ENCODE measurements at places on chromosomes 12 and 14.

DNA sequence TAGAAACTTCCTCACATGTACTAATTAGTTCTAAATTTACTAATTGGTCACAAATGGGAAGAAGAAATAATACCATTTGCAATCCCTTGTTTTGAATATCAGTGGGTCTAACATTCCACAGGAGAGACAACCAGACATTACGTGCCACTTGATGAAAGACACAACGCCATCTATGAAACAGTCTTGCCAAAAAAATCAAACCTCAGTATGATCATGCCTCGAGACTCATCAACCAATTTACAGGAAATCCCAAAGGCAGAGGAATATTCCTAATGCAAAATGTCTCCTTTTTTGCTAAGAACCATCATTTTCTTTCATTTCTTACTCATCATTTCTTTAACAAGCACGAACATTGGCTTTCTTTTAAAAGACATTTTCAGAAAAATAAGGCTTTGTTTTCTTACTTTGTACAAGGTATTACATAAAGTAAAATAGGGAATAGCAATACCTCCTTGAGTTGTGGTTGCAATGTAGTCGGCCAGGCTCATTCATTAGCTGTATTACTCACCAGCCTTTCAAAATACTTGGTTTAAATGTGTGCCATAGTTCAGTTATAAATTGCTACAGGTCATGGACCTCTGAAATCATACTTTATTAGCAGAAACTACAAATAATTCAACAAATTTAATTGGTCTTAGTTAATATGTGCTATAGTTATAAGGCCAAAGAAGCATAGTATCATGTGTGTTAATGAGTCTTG is 436.2 kb upstream of the FLRT2 start:
- DNase-seq, result no peak

GRCh38 chr14:80906946-80907345 is 34.6 kb downstream of the CEP128 start:
- no peak for DNase-seq

GRCh38 chr12:11804130-11804529 is 154.7 kb downstream of the ETV6 start:
- DNase-seq, result no peak

DNA sequence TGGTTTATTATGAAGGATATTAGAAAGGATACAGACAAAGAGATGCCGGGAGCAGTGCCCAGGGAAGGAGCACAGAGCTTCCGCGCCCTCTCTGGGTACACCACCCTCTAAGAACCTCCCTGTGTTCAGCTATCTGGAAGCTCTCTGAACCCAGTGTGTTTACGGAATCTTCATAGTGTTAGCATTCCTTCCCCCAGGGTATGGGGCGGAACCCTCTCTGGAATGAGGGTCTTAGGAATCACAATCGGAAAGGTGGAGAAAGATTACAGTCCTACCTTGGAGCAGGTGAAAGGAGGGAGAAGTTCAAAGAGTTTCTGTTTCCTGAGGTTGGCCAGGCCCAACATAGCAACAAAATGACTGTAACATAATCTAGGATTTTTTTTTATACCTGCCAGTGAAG is 6.8 kb upstream of the NUDT4 start:
- no peak for DNase-seq

- DNase-seq, result no peak
Observed at GRCh38 chr12:100243137-100243536, 23.7 kb downstream of the DEPDC4 start.

- no peak for DNase-seq
Observed at GRCh38 chr14:92135269-92135668, 13.5 kb downstream of the CPSF2 start.

DNA sequence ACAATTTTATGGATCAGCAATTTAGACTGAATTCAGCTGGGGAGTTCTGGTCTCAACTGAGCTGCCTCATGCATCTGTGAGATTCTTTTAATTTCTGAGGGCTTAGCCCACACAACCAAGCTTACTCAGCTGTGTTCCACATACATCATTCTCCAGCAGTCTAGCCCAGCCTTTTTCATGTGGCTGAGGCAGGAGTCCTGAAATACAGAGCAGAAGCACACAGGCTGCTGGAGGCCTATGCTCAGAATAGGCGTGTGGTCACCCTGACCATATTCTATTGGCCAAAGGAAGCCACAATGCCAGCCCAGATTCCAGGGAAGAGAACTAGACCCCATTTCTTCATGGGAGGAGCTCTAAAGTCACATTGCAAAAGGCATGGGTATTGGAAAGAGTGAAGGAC is 72.3 kb upstream of the DHRS4 start:
- DNase-seq, result no peak

- DNase-seq, result no peak
Observed at GRCh38 chr14:70700955-70701585, 59.4 kb downstream of the TTC9 start.

DNA sequence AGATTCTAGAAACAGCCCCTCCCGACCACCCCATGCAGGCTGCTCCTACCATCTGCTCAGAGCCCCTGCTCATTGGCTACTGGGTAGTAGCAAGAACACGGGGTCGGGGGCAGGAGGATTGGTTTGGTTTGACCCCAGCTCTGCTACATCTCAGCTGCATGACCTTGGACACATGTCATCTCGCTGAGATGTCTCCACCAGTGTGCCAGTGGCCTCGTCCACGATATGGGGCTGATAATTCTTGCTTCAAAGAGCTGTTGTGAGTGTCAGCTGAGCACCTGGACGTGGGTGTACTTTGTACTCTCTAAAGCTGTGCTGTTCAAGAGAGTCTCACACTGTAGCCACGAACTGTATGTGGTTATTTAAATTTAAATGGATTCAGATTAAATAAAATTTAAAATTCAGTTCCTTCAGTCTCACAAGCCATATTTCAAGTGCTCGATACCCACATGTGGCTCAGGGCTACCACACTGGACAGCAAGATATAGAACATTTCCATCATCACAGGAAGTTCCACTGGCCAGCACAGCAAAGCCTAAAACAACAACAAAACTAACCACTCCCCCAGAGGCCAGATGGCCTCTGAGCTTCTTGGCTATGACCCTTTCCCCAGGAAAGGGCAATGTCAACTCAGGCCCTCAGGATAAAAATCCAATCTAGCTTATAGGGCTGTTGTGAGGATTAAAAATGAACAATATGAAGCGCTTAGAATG is 18.6 kb downstream of the LTBP2 start:
- DNase-seq, result no peak

- DNase-seq, result no peak
Observed at GRCh38 chr14:50113381-50114035, 2.9 kb downstream of the VCPKMT start.

DNA sequence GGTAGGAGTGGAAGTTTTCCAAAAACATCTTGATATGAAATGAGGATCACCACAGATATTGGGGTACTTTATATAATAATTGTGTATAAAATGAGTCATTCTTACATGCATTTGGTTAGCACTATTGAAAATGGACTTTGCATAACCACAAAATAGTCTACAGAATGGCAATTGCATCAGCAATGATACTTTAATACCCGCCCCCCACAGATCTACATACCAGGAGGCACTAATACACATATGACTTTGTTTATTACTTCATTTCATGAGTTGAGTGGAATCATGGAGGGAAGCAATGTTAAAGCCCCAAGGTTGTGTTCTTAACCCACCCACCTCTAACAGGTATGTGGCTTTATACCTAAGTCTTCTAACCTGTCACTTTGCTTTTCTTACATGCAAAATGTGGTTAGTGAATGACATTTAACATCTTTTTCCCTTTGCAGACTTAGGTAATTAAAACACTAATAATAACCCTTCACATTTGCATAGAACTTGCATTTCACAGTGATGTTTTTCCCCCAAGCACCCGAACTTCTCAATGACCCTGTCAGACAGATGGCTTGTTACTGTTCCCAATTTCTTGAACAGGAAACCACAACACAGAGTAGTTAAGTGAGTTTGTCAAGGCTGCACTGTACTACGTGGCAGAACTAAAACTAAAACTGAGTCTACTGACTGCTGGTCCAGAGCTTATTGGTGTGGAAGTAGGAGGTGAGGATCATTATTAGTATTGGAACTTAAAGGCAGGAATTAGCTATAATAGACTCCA is 101.9 kb downstream of the NPAS3 start:
- no peak for DNase-seq

- DNase-seq, result no peak
Observed at GRCh38 chr14:49888293-49888692, 4.6 kb upstream of the ARF6 start.

DNA sequence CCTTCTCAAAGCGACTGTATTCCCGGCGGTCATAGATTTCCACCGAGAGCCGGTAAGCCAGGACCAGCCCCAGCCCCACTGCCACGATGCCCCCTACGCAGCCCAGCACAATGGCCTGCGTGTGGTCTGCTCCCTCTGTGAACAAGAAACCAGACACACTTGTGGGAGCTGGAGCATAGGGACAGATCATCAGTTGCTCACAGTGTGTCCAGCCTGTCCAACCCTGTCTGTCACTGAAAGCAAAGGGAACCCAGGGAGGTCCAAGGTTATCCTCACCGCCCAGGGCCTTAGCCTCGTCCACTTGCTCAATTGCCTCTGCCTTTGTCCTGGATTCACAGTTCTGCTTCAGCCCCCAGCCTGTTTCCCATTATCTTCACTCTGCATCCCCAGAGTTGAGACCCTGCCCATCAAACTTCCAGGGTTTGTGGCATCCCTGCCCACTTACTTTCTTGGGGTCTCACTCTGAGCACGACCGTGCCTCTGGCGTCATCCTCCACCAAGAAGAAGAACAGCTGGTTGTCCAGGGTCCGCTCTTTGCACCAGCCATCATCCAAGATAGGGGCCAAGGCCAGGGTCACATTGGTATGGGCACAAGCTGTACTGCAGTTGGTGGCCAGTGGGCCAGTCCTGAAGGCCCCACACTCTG is 11.3 kb upstream of the CSAD start:
- no peak for DNase-seq

DNA sequence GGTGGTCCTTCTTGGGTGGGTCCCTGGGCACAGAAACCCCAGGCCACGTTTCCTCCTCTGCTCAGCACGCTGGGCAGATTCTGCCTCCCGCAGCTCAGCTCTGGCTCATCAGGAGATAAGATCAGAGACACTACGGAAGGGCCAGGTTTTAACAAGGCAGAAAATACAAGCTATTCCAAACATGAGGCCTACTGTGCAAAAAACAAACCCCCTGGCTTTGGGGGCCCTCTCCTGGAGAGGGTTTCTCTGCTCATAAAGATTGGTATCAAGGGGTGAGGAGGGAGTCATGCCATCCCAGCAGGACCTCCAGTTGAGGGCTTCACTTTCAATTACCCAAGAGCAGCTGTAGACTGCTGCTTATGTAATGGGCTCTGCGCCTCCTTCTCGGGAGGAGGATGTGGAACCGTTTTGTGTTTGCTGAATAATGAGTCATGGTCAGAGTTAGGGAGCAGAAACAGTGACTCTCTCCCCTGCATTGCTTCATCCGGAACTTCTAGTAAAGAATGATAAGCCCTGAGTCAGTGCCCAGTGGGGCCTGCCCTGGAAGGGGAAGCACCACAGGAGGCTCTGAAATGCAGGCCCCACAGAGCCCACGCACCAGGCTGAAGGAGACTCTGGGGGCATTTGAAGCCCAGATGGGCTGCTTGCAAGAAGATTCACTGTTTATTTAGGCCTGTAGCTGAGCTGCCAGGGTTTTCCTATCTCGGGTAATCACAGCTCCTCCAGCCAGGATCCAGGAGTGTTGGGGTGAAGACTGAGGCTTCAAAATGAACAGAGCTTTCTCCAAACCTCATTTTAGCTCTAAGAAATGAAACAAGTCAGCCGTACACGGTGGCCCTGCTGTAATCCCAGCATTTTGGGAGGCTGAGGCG is 79.3 kb downstream of the SSPN start:
- DNase-seq, result no peak

DNA sequence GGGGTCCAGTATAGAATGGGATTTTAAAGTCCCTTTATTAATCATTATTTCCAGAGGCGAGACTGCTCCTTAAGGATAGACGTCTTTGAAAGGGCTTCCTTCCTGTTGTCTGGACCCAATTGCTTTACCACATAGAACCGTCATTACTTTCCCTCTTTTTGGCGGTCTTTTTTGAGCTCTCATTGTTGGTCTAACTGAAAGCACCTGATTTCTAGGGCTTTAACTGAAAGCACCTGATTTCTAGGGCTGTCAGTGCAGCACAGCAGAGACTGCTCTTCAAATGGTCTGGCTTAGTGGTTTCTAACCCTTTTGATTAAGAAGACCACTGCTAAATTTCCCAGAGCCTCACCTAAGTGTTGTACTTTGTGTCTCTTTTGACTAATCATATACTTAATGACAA is 95.8 kb downstream of the PRKCH start:
- no peak for DNase-seq

- DNase-seq, result no peak
Observed at GRCh38 chr12:116087399-116087798, 190.1 kb downstream of the MED13L start.

GRCh38 chr12:38424436-38424835 is 107.9 kb downstream of the ALG10B start:
- DNase-seq, result no peak

GRCh38 chr12:116556964-116557698 is 2.0 kb upstream of the MAP1LC3B2 start:
- DNase-seq, result no peak

DNA sequence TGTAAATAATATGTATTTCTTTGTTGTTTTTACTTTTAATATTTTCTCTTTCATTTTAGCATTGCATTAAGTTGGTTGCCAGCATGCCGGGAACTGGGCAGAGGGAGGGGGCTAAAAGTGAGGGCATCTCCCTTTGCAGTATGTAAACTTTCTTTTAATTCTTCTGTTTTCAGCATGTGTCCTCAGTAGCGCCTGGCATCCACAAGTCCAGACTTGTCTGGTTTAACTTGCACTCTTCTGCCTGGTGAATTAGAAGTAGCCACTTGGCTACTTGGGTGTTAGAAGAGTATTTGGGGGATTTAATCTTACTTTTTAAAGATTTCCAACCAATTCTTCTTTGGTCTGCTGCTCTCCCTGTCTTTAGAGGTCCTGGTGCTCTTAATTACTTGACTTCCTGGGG is 117.2 kb upstream of the SCAF11 start:
- no peak for DNase-seq

DNA sequence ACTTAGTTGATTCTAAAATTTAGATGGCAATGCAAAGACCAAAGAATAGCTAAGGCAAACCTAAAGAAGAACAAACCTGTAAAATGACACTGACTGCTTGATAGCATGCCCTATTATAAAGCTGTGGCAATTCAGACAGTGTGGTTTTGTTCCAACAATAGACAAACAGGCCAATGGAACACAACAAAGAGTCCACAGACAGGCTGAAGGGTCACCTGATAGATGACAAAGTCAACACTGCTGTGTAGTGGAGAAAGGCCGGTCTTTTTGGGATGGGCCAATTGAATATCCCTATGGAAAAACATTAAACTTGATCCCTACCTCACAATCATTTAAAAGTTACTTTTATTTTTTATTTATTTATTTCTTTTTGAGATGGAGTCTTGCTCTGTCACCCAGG is 33.8 kb upstream of the SLC25A3 start:
- no peak for DNase-seq

DNA sequence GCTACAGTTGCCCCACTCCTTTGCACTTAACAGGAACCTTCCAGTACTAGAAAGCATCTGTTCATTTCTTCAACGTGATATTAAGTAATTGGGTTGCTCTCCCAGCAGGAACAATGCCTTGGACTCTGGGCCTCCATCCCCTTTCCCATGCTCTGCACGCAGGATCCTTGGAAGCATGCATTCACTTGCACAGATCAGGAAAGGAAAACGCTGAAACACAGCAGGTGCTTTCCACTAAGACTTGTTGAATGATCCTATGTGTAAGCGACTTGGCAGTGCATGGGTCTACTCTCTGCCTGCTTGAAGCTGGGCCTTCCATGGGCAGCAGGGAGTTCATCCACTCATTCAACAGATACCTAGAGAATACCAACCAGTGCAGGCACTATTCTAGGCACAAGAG is 2.3 kb downstream of the LTBP2 start:
- no peak for DNase-seq

- DNase-seq, result no peak
Observed at GRCh38 chr14:65434216-65434850, 21.8 kb downstream of the FUT8 start.

Data from CD8-positive, alpha-beta T cell (primary cell).